ENCODE measurements at places on chromosomes 6 and 20.

- DNase-seq, result no peak
These were observed 402.1 kb downstream of the EPHA7 start for GRCh38 chr6:93017213-93017612.

- no peak for DNase-seq
These were observed 80.9 kb downstream of the SESN1 start for GRCh38 chr6:109013656-109014305.

DNA sequence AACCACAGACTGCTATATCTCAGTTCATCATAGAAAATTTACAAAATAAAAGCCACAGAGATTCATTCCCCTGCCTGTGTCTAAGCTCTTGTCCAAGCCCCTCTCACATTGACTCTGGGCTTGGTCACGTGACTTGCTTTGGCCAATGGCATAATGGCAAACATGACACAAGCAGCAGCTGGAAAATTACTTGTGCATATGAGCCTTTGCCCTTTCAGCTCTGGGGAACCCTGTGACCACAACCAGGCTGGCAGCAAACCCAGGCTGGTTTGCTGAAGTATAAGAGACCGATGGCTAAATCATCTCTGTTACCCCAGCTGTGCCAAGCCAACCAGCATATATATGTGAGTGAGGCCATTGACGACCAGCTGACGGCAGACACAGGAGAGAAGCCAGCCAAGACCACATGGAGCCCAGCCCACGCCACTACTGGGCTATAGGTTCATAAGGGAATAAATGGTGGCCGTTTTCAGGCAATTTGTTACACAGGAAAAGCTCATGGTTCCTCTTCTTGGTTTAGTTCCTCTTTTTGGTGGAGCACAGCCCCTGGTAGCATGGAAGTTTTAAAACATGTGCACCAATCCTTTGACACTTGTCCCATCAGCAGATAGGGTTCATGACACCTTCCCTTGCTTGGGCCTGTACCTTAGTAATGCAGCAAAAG, 31.8 kb upstream of the RSPO4 start:
- DNase-seq, result no peak

- no peak for DNase-seq
These were observed 17.9 kb upstream of the ZBTB2 start for GRCh38 chr6:151409260-151409659.

DNA sequence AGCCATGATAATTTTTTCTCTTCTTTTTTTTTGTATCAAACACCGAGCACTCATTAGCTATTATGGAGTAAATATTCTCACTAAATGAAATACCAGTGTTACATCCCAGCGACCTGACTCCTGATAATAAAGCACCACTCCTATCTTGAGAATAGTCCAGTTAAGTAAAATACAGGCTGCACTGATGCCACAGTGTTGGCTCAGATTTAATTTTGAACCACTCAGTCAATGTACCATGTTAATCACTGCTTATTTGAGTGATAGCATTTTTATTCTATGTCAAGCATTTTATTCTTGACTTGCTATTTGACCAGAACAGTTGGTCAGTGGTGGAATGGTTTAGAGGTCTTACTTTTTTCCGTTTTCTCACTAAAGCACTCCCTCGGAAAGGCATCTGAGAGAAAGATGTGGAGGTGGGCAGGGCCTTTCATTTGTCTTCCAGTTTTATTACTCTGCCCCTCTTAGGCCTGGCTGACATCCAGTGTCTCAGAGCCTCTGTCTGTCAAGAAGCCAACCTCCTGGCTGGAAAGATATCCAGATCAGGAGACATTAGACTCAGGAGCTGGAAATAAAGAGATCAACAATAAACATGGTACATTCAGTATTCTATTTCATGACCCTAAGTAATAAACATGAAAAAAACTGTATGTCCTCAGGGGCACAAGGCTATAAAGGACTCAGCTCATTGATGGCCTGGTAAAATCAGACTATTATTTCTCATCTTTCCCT, 457.8 kb downstream of the EPM2A start:
- DNase-seq, result no peak

GRCh38 chr6:135196739-135197510, 15.8 kb downstream of the MYB start:
- DNase-seq, result no peak

- no peak for DNase-seq
These were observed 8.8 kb upstream of the MYT1 start for GRCh38 chr20:64155258-64156135.

- no peak for DNase-seq
These were observed 6.0 kb upstream of the ZBTB22 start for GRCh38 chr6:33323623-33323948.

- DNase-seq, result no peak
These were observed 8.1 kb upstream of the ZC3H12D start for GRCh38 chr6:149492798-149493343.

DNA sequence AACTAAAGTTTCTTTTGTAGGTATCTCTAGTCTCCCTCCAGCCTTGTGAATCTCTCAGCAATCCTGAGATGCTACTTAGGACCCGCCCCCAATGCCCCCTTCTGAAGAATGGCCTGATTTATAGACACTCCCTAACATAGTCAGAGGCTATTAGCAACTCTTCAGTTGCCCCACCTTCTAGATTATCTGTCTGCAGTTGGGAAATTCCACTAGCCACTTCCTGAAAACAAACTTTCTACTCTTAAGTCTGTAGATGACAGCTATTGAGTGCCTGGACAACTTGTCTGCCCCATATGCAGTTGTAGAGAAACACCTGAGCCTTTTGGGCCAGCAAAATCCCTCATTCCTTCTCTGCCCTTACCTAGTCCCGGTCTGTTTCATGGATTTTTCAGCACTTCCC, 188.2 kb upstream of the PREP start:
- DNase-seq, result no peak

DNA sequence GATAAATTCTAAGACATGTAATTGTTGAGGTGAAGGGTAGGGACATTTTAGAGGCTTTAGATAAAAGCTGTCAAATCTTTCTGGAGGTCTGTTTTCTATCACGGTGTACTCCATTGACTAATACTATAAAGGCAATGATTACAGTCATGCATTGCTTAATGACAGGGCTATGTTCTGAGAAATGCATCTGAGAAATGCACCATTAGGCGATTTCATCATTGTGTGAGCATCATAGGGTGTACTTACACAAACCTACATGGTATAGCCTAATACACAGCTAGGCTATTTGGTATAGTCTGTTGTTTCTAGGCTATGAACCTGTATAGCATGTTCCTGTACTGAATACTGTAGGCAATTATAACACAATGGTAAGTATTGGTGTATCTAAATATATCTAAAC, 71.3 kb upstream of the FYN start:
- DNase-seq, result no peak

Data from HT-29 (cell line).